ENCODE measurements at places on chromosomes 2 and 18. TPM values are rescaled to one million over a fixed set of nuclear protein-coding genes. Genes with fewer than 3 reads are reported as not detected.

CNGA3 gene
- total RNA-seq = not detected

SPATA3 gene
- total RNA-seq = not detected

PECR gene
- 23.0 TPM for total RNA-seq

UGT1A8 gene
- total RNA-seq = 0.46 TPM

NRP2 gene
- total RNA-seq = 18.3 TPM

GRB14 gene
- total RNA-seq = 0.63 TPM

FSHR gene
- not detected for total RNA-seq

LCT gene
- total RNA-seq = not detected

DNA sequence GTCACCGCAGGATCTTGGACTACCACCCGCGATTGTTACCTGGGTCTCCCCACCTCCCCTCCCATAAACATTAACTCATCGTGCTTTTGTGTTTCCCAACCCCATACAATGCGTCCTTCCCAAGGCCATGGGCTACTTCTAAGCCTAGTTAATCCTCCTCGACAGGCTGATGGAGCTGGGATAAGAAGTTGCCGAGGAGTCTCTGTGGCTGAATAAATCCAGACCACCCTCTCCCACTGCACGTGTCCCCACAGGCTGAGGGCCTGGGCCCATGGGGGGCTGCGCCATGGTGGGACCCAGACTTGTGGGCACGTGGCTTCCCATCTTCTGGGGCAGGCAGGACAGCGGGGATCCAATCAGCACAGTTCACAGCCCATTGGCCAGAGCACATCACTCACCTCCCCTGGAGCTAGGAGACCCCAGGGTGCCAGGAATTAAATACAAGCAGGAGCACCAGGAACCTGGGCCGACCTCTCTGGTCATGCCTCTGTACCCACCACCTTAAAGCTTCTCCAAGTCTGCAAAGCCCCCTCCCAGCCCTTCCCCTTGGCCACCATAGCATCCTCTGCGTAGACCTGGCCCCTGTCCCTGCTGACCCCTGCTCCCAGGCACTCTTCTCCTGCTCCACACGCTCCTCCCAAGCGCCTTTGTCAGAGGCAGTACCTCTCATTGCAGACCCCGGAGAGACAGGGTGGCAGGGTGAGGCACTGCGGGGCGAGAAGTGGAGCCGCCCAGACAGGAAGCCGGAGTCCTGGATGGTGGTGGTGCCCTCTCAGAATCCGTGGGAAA is 51.0 kb upstream of the ID2 start:
- DNase-seq = no peak

- DNase-seq = peak; percentile 36
Observed at GRCh38 chr18:63025251-63026090, 294.1 kb downstream of the BCL2 start.

- DNase-seq = no peak
Observed at GRCh38 chr2:937530-937929, 13.1 kb upstream of the SNTG2 start.

DNA sequence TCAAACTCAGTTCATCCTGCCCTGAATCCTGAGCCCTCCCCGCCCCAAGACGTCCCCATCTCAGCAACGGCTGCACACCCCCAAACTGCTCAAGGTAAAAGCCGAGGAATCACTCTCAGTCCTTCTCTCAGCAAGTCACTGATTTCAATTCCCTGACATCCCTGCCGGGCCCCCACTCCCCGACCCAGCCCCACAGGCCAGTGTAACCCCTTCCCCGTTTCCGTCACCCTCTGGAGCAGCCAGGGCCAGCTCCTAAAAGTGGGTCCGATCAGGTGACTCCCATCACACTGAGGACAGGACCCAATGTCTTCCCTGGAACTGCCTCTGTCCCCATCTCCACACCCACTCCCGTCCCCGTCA is 20.5 kb downstream of the SNORC start:
- DNase-seq = no peak

DNA sequence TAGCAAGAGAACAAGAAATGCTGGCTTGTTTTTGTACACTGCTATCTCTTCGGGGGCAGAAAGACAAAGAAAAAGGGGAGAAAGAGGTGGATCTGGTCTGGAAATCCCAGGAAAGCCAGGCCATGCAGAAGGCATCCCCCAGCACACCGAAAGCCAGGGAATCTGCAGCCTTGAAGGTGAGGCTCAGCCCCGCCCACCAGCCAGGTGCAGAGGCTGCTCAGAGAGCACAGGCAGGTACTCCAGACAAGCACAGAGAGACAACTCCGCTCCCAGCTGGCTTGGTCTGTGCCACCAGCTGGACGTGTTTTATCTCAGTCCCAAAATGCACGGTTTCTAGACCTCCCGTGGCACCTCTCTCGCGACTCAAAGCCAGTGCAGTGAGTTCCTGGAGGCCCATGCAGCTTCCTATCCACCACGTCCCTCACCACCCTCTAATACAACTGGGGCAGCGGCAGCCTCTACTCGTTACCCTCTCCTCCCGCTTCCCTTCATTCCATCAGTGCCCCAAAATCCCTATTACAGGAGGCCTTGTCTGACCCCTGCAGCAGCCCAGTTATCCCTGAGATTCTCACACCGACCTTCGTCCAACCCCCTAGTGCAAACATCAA is 62.8 kb downstream of the HDAC4 start:
- DNase-seq = no peak

- DNase-seq = peak; percentile 69
Observed at GRCh38 chr2:111702119-111702803, 181.7 kb downstream of the ANAPC1 start.

DNA sequence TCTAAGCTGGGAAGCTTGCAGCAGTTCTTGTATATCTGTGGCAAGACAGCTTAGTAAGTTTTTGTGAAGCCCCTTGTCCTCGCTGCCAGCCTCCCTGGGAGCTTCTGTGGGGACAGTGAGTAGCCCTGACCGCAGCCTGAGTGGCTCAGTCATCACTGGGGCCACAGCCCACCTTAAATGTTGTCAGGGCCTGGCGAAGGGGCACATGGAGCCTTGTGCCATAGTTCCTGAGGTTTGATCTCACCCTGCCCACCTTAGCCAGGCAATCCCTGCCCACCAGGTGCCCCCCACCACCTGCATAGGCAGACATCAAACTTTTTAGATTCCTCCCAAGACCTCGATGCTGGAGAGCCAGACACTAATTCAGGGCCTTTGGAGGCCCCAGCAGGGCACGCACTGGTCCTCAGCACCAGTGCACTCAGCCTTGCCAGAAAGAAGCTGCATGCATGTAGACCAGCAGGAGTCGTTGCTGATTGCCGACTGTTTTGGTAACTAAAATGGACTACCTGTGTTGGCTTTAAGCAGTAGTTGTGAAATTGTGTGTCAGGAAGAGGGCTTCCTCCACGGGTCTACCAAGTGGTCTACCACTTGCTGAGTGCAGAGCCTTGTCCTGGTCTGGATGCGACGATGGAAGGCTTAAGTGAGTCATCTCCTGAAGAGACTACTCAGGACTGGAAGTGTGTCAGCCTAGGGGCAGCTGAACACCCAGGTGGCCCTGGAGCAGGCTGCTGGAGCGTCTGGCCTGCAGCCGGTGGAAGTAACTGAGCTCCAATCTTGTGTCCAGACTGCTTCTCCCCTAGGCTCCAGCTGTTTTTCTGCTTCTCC is 233.1 kb downstream of the SEPTIN10 start:
- peak; percentile 41 for DNase-seq

DNA sequence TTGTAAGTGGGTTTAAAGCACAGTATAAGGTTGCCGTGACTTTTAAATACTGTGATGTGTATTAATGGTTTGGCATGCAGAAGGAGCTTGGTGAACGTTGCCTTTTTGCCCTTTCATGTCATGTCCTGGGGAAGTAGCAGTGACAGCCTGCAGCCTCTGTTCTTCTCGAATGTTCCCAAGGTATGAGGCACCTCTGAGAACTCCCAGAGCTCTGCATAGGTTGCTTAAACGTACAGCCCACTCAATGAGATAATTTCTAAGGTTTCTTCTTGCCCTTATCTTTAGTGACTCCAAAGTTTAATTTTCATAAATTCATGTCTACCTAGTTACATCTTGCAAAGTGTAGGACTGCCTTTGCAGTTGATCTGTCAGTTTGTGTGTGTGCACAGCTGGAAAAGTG is 36.7 kb downstream of the PARD3B start:
- no peak for DNase-seq

DNA sequence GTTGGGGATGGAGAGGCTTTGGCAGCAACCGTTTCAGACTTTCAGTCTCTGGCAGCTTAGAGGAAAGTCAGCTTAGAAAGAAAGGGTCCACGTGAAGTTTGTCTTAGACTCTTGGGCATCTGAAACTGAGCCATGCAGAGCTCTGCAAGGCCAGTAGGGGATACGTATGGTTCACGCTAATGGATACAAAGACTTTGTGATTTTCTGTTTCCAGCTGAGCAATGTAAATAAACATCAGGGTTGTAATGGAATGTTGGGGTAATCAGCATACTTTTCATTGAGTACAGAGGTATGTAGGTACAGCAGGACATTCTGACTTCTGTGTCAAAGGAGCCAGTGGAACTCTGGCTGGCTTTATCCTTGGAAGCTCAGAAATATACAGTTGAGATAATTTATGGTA is 31.0 kb downstream of the RALB start:
- DNase-seq = no peak

GRCh38 chr2:64630752-64631151 is 23.0 kb downstream of the SERTAD2 start:
- no peak for DNase-seq

DNA sequence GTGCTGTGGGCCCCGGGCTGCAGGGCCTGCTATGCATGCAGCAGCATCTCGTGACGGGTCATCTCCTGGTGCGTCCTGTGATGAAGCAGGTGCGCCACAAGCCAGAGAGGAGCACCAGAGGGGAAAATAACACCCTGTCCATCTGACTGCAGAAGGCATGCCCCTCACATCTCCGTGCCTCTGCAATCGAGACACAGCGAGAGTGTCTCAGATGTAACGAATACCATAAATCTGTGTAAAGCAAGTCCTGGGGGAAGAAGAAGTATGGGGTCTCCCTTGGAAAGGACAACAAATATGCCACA is 137.5 kb downstream of the PTGR3 start:
- no peak for DNase-seq

GRCh38 chr2:219477815-219478214 is 20.9 kb upstream of the GMPPA start:
- DNase-seq = no peak

GRCh38 chr2:42077343-42077742 is 29.5 kb downstream of the PKDCC start:
- no peak for DNase-seq

DNA sequence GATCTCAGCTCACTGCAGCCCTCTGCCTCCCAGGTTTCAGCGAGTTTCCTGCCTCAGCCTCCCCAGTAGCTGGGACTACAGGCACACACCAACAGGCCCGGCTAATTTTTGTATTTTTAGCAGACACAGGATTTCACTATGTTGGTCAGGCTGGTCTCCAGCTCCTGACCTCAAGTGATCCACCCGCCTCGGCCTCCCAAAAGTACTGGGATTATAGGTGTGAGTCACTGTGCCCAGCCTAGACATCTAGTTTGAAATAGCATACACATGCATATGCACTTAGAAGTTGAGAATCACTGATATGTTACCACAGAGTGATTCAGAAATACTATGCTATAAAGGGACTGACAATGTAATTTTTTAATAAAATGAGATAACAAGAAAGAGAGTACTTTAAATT is 69.8 kb upstream of the CDKL4 start:
- DNase-seq = peak; percentile 29

DNA sequence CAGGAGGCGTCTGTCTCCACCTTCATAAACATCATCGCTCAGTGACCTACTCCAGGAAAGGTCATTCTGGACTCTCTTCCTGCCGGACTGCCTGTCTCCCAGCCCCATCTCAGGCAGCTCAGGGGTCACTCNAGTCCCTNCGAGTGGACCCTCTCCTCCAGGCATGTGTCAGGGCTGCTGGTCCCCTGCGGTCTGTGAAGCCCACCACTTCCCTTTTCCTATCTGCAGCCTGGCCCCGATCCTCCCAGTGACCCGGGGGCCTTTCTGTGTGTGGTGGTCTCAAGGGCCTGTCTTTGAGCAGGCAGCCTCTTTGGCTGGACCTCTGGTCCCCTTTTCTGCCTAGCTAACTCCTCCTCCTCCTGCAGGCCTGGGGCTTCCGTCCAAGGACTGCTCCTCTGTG is 5.9 kb upstream of the PARD6G start:
- DNase-seq = no peak

DNA sequence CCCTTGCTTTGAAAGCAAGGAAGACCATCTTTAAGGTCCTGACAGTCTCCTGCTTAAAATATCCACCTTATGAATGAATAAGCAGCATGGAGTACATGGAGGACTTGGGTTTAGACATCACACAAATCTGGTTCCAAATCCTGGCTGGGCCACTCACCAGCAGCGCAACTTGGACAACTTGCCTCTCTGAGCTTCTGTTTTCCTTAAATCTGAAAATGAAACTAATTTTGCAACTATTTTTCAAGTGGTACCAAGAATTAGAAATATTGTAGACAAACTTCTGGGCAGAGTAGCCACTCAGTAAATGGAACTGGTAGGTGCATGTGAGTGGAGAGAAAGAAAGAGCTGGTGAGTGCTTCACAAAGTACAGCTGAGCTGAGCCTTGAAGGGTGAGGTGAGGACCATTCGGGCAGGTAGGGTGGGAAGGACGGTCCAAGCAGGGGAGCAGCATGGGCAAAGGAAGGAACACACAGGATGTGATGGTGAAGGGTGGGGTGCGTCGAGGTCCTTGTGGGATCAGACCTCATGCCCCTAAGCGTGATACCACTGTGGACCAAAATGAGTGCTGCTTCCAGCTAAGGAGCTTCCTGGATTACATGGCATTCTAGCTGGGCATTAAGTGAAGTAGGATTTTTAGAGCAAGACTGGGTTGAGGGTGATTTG is 14.4 kb upstream of the TET3 start:
- DNase-seq = no peak

DNA sequence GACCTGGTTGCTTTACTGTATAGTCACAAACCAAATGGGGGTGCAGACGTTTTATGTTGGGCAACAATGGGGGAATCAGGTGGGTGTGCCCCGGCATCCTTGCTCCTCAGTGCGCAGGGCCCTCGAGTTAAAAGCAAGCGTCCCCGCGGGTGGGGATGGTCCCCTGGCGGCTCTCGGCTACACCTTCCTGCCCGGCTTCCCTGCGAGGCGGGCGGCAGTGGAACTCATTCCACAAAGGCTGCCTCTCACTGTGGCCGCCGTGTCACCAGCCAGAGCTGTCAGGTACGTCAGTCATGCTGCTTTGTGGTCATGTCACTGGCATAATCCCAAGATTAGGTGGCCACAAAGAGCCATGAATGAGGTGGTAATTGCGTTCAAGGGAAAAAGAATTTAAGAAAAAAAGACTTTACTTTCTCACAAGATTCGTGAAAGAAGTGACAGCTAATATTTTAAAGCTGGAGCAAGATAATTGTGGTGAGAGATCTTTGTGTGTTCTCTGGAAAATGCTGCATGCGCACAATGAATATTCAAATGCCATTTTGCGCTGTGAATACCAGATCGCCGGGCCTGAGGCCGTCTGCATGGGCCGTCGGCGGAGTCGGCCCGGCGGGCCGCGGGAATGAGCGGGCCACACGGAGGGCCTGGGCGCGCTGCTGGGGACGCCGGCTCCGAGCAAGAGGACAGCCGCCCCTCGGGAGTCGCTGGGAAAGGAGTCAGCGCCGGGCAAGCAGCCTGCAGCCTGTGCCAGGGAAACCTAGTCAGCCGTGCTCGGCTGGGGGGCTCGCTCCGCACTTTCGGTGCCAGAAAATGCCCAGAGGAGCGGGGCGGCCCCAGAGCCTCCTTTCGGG is 82.3 kb upstream of the LDLRAD4 start:
- DNase-seq = no peak

Measured in PC-3 (cell line).